ENCODE measurements at places on chromosomes 13 and 19. TPM values are rescaled to one million over a fixed set of nuclear protein-coding genes. Genes with fewer than 3 reads are reported as not detected.
A peak's percentile ranks its signal among the peaks of the same experiment; 100 is the strongest.

Gene LATS2
- 27.5 TPM for polyA plus RNA-seq

Gene SIGLEC12
- 0.04 TPM for polyA plus RNA-seq

Gene ACER1
- polyA plus RNA-seq: 0.14 TPM

Gene ZNF563
- polyA plus RNA-seq: 5.0 TPM

Gene NMRK2
- polyA plus RNA-seq: not detected

DNA sequence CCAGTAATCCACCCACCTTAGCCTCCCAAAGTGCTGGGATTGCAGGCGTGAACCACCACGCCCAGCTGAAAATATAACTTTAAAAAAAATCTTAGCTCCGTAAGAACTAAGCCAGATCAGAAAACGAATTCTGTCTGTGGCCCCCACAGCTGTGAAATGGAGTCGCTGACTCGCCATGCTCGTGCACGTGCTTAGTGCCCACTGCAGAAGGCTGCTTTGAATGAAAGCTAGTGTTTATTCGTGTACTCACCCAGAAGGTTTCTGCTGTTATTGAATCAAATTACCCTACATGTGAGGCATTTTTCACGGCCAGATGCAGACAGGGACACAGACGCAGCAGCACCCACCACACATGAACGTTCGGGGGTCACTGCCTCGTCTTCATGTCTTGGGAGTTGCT is 61.7 kb upstream of the F7 start:
- no peak for DNase-seq

- no peak for DNase-seq
Observed at GRCh38 chr19:28487999-28488398, 725.0 kb downstream of the UQCRFS1 start.

- DNase-seq: no peak
Observed at GRCh38 chr19:16654140-16654539, 5.8 kb downstream of the SMIM7 start.

DNA sequence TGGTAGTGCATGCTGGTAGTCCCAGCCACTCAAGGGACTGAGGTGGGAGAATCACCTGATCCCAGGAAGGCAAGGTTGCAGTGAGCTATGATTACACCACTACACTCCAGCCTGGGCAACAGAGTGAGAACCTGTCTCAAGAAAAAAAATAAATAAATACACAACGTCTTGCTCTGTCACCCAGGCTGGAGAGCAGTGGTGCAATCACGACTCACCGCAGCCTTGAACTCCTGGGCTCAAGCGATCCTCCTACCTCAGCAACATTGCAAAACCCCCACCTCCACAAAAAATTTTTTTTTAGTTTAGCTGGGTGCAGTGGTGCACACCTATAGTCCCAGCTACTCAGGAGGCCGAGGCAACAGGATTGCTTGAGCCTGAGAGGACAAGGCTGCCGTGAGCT is 8.8 kb downstream of the TPM4 start:
- no peak for DNase-seq

- DNase-seq: no peak
Observed at GRCh38 chr13:24185591-24186232, 25.2 kb downstream of the SPATA13 start.

DNA sequence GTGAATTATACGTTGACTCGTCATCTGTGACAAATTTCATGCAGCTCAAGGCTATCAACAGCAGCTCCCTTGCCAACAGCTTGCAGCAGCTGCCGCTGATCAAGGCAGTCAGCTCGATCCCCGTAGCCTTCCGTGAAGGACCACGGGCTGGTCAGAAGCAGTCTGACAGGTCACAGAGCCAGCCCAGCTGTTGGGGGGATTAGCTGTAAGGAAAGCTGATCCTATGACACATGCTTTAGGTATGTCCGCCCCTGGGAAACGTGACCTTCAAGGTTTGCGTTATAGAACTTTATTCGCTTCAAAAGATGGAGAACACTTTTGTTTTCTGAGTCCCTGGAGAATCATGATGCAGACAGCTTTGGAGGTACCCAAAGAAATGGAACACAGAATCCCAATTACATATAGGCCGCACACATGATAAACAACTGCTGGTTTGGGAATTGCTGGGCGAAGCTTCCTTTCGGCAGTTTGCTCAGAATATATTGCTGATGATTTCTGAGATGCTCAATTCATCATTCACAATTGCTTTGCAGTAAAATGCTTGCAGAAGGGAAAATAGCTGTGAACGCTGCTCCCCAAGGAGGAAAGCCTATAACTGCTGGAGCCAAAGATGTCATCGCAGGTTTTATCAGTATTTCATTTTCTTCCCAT is 62.6 kb upstream of the USP29 start:
- peak; percentile 84 for DNase-seq

DNA sequence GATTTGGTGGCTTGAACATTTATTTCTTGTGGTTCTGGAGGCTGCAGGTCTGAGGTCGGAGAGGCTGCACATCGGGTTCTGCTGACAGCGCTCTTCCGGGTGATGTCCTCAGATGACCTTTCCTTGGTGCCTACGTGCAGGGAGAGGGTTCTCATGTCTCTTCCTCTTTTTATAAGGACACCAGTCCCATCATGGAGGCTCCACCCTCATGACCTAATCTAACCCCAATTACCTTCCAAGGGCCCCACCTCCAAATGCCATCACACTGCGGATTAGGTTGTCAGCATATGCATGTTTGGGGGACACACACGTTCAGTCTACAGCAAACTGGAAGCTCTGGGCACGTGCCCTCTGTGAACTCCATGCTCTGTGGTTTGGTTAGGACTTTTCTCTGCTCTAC is 338.6 kb downstream of the FGF9 start:
- no peak for DNase-seq

- DNase-seq: no peak
Observed at GRCh38 chr13:34869696-34870095, 72.4 kb upstream of the NBEA start.

DNA sequence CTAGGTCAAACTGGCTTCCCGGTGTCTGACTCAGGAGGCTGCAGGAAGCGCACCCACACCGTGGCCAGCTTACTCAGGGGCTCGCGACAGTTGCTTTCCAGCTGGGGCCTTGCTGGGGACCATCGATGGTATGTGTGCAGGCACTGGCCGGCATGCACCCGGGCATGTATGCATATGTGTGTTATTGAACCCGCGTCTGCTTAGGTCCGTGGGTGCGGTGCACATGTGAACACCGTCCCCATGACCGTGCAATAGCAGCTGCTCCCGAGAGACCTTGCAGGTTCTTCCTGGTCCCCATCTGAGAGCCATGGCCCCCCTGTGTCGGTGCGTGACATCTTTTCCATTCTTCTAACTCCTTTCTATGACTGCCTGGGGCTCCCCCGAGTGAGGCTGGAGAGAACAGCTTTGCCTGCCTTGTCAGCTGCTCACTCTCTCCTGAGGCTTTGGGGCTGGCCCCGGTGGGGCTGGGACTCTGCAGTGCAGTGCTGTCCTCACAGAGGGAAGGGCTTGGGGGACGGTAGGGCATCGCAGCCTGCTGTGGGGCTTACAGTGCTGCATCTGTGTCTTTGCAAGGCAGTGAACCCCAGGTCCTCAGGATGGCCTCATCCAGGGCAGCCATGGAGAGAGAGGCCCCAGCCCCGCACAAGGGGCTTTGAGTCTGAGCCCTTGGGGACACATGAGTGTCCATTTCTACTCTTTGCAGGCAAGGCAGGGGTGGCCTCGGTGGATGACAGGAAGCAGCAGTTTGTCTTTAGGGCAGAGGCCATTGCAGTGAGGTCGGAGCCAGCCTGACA is 65.1 kb downstream of the CHST8 start:
- DNase-seq: no peak

DNA sequence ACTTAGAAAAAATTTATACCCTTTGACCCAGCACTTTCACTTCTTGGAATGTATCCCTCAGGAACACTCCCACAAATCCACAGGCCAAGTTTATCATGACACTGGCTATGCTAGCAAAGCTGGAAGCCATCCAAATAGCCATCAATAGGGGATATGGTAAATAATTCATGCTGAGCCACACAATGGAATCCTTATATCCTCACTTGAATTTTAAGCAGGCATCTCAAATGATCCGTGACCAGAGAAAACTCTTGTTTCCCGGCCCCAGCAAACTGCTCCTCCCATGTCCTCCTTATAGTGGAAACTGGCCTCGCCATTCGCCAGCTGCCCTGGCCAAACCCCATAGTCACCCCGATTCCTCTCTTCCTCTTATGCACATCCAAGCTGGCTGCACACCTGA is 37.6 kb downstream of the GRIK5 start:
- DNase-seq: peak; percentile 46

DNA sequence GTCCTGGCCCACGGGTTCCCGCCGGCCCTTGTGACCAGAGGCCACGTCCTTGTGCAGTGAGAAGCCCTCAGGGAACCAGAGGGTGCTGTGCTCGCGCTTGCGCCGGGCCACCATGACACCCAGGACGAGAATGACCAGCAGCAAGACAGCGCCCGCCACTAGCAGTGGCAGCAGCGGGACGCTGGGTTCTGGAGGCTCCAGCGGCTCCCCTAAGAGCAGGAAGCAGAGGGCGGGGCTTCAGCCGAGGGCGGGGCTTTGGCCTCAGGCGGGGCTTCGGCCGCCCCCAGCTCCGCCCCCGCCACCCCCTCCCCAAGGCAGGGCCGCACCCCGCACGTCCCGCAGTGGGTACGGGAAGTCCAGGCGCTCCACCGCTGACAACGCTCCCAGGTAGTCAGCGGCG is 30.4 kb downstream of the NOTCH3 start:
- DNase-seq: no peak

Data from right renal pelvis (tissue), 4 donors.